ENCODE measurements at places on chromosomes 1 and 21. TPM values are rescaled to one million over a fixed set of nuclear protein-coding genes. Genes with fewer than 3 reads are reported as not detected.

XKR8 gene
- total RNA-seq = 8.4 TPM

ERG gene
- 26.1 TPM for total RNA-seq

PADI2 gene
- 4.6 TPM for total RNA-seq

TSPEAR gene
- total RNA-seq = 0.43 TPM

ERRFI1 gene
- 89.2 TPM for total RNA-seq

ATP1A4 gene
- 0.06 TPM for total RNA-seq

CTSE gene
- total RNA-seq = 189 TPM

CYP2J2 gene
- 2.4 TPM for total RNA-seq

HEYL gene
- total RNA-seq = 19.6 TPM

MRPS15 gene
- 30.7 TPM for total RNA-seq

DNA sequence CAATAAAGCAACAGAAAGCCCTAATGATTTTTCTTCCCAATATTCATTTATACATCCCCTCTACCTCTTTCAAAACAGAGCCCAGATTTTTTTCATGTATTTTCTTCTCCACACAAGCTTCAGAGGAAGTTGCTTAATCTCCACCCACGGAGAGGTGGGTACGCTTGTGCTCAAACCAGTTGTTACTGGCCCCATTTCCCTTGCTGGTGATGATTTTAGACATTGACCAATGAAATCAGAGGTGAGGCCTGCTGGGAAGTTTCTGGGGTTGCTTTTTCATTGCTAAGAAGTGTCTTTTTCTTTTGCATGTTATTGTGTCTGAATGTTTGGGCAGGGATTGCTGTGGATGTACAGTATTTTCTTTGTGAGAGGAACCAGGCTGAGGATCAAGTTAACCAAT lies 448.1 kb upstream of the B3GALT2 start:
- no peak overlapping the region for H3K27ac ChIP-seq
- no peak for DNase-seq
- H3K4me3 ChIP-seq = no peak overlapping the region
- H3K36me3 ChIP-seq = no peaks in the 10 kb centered on the region
- peaks cover 3% of the 10 kb centered on the region for H3K4me1 ChIP-seq
- no peaks in the 10 kb centered on the region for H3K27me3 ChIP-seq

DNA sequence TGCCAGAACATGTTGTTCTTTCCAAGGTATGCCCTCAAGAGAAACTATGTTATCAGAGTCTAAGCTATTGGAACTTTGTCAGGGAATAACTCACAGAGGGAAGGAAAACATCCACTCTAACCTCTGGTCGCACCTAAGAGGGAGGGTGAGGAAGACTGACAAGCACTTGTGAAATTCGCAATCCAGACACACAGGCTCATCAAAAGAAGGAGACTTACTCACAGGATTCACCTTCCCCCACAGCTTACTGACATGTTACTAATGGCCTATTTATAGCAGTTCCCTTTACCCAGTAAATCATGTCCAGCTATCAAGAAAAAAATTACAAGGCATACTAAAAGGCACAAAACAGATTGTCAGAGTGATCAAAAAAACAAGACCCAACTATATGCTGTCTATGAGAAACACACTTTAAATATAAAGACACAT lies 36.9 kb downstream of the WDR64 start:
- H3K36me3 ChIP-seq = no peaks in the 10 kb centered on the region
- DNase-seq = no peak
- no peak overlapping the region for H3K27ac ChIP-seq
- no peak overlapping the region for H3K4me3 ChIP-seq
- H3K4me1 ChIP-seq = no peaks in the 10 kb centered on the region
- H3K27me3 ChIP-seq = no peaks in the 10 kb centered on the region

GRCh38 chr1:209400351-209401220 lies 182.9 kb upstream of the CAMK1G start:
- DNase-seq = no peak
- no peak overlapping the region for H3K27ac ChIP-seq
- no peaks in the 10 kb centered on the region for H3K36me3 ChIP-seq
- no peak overlapping the region for H3K4me3 ChIP-seq
- no peaks in the 10 kb centered on the region for H3K27me3 ChIP-seq
- no peaks in the 10 kb centered on the region for H3K4me1 ChIP-seq

- DNase-seq = no peak
- no peaks in the 10 kb centered on the region for H3K4me1 ChIP-seq
- no peaks in the 10 kb centered on the region for H3K27me3 ChIP-seq
- H3K4me3 ChIP-seq = no peak overlapping the region
- H3K36me3 ChIP-seq = no peaks in the 10 kb centered on the region
Observed at GRCh38 chr1:25878690-25879089, 3.2 kb upstream of the PAQR7 start.

DNA sequence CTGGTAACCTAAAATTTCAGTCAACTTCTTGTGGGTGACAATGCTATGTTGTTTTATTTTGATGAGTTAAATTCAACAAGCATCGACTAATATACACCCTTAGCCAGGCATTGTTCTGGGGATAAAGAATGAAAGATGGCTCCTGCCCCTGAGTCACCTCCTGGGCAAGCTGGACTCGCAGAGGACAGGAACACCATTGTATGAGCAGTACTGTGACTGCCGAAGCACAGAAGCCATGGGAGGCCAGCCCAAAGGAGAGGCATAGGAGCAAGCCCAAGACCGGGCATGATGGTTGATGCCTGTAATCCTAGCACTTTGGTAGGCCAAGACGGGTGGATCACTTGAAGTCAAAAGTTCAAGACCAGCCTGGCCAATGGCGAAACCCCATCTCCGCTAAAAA lies 555.2 kb downstream of the OMA1 start:
- H3K4me1 ChIP-seq = no peaks in the 10 kb centered on the region
- no peaks in the 10 kb centered on the region for H3K27me3 ChIP-seq
- DNase-seq = no peak
- no peak overlapping the region for H3K4me3 ChIP-seq
- H3K36me3 ChIP-seq = no peaks in the 10 kb centered on the region

DNA sequence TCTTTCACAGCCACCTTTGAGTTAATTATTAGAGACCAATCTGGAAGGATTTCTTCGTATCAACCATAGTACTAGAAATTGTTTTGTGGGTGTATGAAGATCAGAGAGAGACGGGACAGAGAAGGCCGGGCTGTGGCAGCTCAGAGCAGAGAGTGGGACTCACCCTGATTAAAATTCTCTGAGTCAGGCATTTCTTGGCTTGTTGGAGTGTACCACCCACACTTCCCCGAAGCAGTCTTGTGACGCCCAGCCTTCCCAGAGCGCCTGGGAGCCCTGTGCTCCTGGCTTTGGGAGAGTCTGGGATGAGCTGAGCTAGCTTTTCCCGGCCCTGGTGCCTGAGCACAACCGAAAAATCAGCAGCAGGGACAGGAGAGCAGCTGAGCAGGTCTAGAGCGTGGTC lies 19.4 kb downstream of the PLEKHM2 start:
- no peaks in the 10 kb centered on the region for H3K27me3 ChIP-seq
- peak overlapping the region; percentile 73 for H3K27ac ChIP-seq
- peaks cover 7% of the 10 kb centered on the region for H3K36me3 ChIP-seq

DNA sequence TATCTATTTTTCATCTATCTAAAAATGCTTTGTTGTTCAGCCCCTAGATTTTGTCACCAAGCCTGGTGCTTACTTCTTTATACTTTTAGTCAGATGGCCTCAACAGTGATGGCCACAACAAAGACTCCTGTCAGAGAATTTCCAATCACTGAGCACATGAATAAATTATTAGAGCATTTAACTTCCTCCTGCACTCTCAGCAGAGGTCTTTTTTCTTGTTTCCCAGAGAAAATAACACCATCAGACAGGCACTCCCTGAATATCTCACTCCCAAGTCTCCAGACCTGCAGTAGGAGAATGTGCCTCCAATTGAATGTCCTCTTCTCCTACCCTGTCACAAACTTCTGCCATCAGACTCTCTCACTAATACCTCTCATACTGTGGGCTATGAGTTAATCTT lies 616.0 kb upstream of the NR5A2 start:
- no peak overlapping the region for H3K4me3 ChIP-seq
- H3K4me1 ChIP-seq = no peaks in the 10 kb centered on the region
- no peak overlapping the region for H3K27ac ChIP-seq

DNA sequence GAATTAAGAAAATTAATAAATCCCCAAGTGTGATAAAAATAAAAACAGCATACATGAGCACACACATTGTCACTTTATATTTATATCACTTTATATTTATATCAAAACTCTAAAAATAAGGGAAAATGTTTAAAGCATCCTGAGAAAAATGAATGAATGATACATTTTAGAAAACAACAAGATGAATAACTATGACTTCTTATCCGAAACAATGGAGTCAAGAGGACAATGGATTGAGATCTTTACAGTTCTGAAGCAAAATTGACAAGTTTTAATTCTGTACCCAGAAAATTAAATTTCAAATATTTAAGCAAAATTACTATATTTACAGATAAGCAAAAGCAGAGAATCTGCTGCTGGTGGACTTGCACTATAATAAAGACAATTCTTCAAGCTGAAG lies 512.6 kb downstream of the MRPL39 start:
- no peaks in the 10 kb centered on the region for H3K4me1 ChIP-seq
- no peaks in the 10 kb centered on the region for H3K36me3 ChIP-seq
- H3K27me3 ChIP-seq = no peaks in the 10 kb centered on the region

DNA sequence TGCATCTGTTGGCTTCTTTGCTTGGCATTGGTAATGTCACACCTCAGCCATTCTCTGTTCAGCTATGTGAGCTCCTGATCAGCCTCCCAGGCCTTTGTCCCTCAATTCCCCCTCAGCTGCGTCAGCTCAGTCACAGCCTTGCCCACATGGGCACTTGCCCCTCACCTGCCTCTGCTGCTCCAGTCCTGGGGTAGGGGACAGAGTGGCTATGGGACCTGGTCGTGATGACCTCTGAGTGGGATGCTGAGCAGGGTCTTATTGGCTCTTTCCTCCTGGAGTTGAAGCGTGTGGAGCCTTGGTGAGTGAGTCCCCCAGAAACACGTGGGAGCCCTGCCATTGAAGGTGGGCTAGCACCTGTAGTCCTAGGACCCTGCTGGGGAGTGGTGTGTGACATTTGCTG lies 61.4 kb upstream of the TLR5 start:
- no peak overlapping the region for H3K27ac ChIP-seq
- no peaks in the 10 kb centered on the region for H3K27me3 ChIP-seq
- no peaks in the 10 kb centered on the region for H3K36me3 ChIP-seq
- no peak for DNase-seq
- peaks cover 4% of the 10 kb centered on the region for H3K4me1 ChIP-seq

- no peaks in the 10 kb centered on the region for H3K36me3 ChIP-seq
- no peak overlapping the region for H3K4me3 ChIP-seq
- H3K27me3 ChIP-seq = no peaks in the 10 kb centered on the region
Observed at GRCh38 chr21:45104560-45104959, 30.2 kb downstream of the ADARB1 start.

GRCh38 chr1:78658901-78659300 lies 9.3 kb downstream of the IFI44 start:
- no peak for DNase-seq
- H3K4me3 ChIP-seq = no peak overlapping the region
- no peak overlapping the region for H3K27ac ChIP-seq
- no peaks in the 10 kb centered on the region for H3K27me3 ChIP-seq
- H3K36me3 ChIP-seq = peaks cover 11% of the 10 kb centered on the region

GRCh38 chr1:79293611-79294010 lies 287.1 kb upstream of the ADGRL4 start:
- no peak for DNase-seq
- H3K4me3 ChIP-seq = no peak overlapping the region
- no peaks in the 10 kb centered on the region for H3K36me3 ChIP-seq
- H3K27ac ChIP-seq = no peak overlapping the region
- no peaks in the 10 kb centered on the region for H3K4me1 ChIP-seq

DNA sequence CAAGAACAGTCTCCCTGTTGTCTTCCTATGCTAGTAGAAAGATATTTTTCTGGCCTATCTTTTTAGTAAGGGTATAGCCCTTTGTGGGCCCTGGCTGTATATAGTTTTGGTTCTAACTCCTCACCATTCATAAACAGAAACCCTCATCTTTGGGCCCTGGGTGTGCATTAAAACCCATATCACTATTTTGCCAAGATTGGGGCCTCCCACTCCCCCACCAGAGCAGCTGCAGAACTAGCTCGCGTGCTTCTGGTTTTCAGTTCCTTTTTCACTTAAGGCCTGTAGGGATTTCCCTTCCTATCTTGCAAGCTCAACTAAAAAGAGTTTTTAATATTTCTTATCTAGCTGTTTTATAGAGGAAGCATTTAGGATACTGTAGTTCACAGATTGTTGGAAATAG lies 106.4 kb downstream of the RGL1 start:
- H3K36me3 ChIP-seq = peaks cover 49% of the 10 kb centered on the region
- H3K4me1 ChIP-seq = peaks cover 5% of the 10 kb centered on the region
- no peak overlapping the region for H3K4me3 ChIP-seq

DNA sequence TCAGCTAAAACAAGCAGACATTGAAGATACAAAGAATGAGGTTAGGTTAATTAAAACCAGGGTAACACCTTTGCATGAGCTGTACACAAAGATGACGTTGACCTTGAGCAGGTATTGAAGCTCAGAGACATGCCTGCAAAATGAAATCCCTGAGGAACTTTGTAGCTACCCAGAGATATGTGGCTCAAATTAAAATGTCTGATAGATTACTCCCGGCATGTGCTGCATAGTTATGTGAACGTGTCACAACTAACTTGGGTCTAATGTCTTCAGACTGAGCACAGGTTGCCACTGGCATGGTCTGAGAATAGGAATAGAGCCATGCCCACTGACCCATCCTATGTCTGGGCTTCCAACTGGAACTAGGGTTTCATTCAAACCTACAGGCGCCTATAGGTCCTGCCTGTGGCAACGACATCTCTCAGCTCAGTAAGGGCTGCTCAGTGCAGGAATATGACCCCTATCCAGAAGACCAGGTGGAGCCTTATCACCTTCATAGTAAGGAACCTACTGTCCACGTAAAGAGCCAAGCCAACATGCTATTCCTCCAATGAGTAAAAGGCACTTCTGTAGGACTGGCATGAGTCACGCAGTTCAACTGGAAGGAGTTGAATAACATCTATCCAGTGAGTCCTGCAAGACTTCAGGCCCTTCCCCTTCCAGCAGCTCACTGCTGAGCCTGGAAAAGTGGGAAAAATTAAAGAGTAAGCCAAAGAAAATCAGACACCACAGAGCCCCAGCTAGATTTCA lies 60.7 kb downstream of the PRKAB2 start:
- no peak for DNase-seq
- H3K4me1 ChIP-seq = no peaks in the 10 kb centered on the region
- H3K36me3 ChIP-seq = no peaks in the 10 kb centered on the region
- no peak overlapping the region for H3K27ac ChIP-seq
- no peaks in the 10 kb centered on the region for H3K27me3 ChIP-seq

All from lung (tissue), 17 donors.